GM23248 (cell line): ENCODE measurements at places on chromosomes 11 and 22. TPM values are rescaled to one million over a fixed set of nuclear protein-coding genes. Genes with fewer than 3 reads are reported as not detected.

DNA sequence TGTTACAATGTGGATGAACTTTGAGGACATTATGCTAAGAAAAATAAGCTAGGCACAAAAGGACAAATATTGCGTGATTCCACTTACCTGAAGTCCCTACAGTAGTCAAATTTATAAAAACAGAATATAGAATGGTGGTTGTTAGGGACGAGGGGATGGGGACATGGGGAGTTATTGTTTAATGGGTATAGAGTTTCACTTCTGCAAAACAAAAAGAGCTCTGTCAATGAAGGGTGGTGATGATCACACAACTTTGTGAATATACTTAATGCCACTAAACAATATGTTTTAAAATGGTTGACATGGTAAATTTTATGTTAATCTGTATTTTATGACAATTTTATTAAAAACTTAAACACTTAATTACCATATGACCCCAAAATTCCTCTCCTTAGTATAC, 26.1 kb downstream of the INTS4 start:
- no peak overlapping the region for H3K27ac ChIP-seq
- no peaks in the 10 kb centered on the region for H3K36me3 ChIP-seq
- H3K4me3 ChIP-seq: no peak overlapping the region
- no peak for DNase-seq

Gene UBQLNL
- 0.32 TPM in 1 of 2 replicates, not detected in the other for total RNA-seq

GRCh38 chr11:70193411-70194292, 9.4 kb upstream of the FADD start:
- no peak overlapping the region for H3K27ac ChIP-seq
- H3K4me1 ChIP-seq: no peaks in the 10 kb centered on the region
- DNase-seq: no peak
- H3K36me3 ChIP-seq: no peaks in the 10 kb centered on the region
- no peak overlapping the region for H3K4me3 ChIP-seq

GRCh38 chr22:32216911-32217310, 12.0 kb upstream of the RFPL2 start:
- H3K4me1 ChIP-seq: no peaks in the 10 kb centered on the region
- no peak overlapping the region for H3K4me3 ChIP-seq
- H3K27me3 ChIP-seq: no peaks in the 10 kb centered on the region; the same call in 1 of the 2 replicates
- no peaks in the 10 kb centered on the region for H3K36me3 ChIP-seq

- no peaks in the 10 kb centered on the region for H3K27me3 ChIP-seq
- H3K4me3 ChIP-seq: no peak overlapping the region
- no peak overlapping the region for H3K27ac ChIP-seq
- H3K36me3 ChIP-seq: no peaks in the 10 kb centered on the region
Measured at GRCh38 chr11:47905358-47906059, 57.4 kb upstream of the NUP160 start.

DNA sequence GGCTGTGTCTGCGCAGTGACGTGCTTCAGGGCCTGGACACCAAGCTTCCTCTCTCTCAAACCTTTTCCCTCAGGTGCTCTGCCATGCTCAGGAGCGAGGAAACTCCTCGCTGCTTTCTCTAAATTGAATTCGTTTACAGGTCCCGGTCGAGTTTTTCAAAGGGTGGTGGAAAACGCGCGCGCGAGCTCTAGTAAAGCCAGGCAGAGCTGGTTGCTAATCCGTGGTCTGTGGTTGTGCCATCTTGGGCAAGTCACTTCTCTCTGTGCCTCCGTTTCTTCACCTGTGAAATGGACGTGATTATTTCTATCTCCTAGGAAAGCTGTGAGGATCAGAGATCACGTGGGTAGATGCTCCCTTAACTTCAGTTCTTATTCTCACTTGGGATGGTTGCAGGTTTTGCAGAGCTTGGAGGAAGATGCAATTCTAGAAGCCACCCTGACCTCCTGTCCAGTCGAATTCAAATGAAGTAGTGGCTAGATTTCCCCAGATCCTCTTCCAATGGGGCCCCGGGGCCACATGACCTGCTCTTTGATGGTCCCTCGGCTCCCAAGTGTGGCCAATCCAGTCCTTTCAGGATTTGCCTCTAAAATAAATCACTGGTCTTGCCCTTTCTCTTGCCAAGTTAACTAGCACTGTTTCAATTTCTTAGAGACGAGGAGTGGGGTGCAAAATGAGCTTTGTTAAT, 10.5 kb upstream of the ALX4 start:
- H3K36me3 ChIP-seq: no peaks in the 10 kb centered on the region
- no peak overlapping the region for H3K27ac ChIP-seq
- no peak overlapping the region for H3K4me3 ChIP-seq
- peaks cover 7% of the 10 kb centered on the region; the same call in 1 of the 2 replicates for H3K4me1 ChIP-seq
- no peak for DNase-seq

GRCh38 chr11:72781313-72782080, 12.3 kb downstream of the STARD10 start:
- no peaks in the 10 kb centered on the region for H3K36me3 ChIP-seq
- no peaks in the 10 kb centered on the region for H3K27me3 ChIP-seq
- peak; percentile 34 for DNase-seq
- H3K27ac ChIP-seq: no peak overlapping the region

Gene C11orf16
- total RNA-seq: not detected in 2 replicates

Gene OR8G5
- not detected in 2 replicates for total RNA-seq

GRCh38 chr11:134343646-134344045, 11.9 kb downstream of the GLB1L2 start:
- no peak overlapping the region for H3K4me3 ChIP-seq
- H3K4me1 ChIP-seq: no peaks in the 10 kb centered on the region
- no peaks in the 10 kb centered on the region for H3K27me3 ChIP-seq
- DNase-seq: no peak
